Peyer's patch (tissue), 4 donors: ENCODE measurements at places on chromosomes 6 and 20. TPM values are rescaled to one million over a fixed set of nuclear protein-coding genes. Genes with fewer than 3 reads are reported as not detected.

- DNase-seq: peak; percentile 57
- peaks cover 17% of the 10 kb centered on the region for H3K4me1 ChIP-seq
- no peak overlapping the region for H3K4me3 ChIP-seq
- H3K36me3 ChIP-seq: peaks cover 15% of the 10 kb centered on the region
- no peaks in the 10 kb centered on the region for H3K27me3 ChIP-seq
- peak overlapping the region; percentile 45 for H3K27ac ChIP-seq
Observed at GRCh38 chr20:63698739-63699465, 2.5 kb downstream of the TNFRSF6B start.

GRCh38 chr6:150764334-150765066, 101.0 kb upstream of the MTHFD1L start:
- H3K4me1 ChIP-seq: no peaks in the 10 kb centered on the region
- H3K36me3 ChIP-seq: no peaks in the 10 kb centered on the region
- no peaks in the 10 kb centered on the region for H3K27me3 ChIP-seq
- H3K4me3 ChIP-seq: no peak overlapping the region
- no peak overlapping the region for H3K27ac ChIP-seq

- H3K27ac ChIP-seq: peak overlapping the region; percentile 87
- H3K4me1 ChIP-seq: peaks cover 3% of the 10 kb centered on the region
- no peaks in the 10 kb centered on the region for H3K27me3 ChIP-seq
- DNase-seq: no peak
- peaks cover 22% of the 10 kb centered on the region for H3K36me3 ChIP-seq
Observed at GRCh38 chr6:170584954-170585498, 589 bp upstream of the PDCD2 start.

GRCh38 chr6:169328112-169328801, 74.6 kb upstream of the THBS2 start:
- no peaks in the 10 kb centered on the region for H3K4me1 ChIP-seq
- H3K27me3 ChIP-seq: no peaks in the 10 kb centered on the region
- H3K4me3 ChIP-seq: no peak overlapping the region
- no peak for DNase-seq
- no peaks in the 10 kb centered on the region for H3K36me3 ChIP-seq
- no peak overlapping the region for H3K27ac ChIP-seq

DNA sequence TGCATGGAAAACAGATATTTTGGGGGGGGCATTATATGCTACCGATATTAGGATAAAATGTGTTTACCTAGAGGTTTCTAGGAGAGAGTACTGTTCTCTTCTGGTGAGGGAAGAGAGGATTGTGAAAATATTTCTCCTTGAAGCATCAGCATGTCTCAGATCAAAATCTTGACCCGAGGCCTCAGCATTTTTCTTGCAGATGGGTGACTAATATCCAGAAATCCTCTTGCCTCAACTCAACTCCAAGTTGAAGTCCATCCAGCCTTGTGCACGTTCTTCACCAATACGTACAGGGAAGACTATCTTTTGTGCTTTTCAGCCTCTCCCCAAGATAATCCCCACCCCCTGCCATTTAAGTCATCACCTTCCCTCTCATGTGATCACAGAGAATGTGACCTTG, 59.5 kb downstream of the PRND start:
- no peaks in the 10 kb centered on the region for H3K36me3 ChIP-seq
- H3K4me3 ChIP-seq: no peak overlapping the region
- no peak overlapping the region for H3K27ac ChIP-seq
- no peak for DNase-seq
- H3K4me1 ChIP-seq: no peaks in the 10 kb centered on the region

DNA sequence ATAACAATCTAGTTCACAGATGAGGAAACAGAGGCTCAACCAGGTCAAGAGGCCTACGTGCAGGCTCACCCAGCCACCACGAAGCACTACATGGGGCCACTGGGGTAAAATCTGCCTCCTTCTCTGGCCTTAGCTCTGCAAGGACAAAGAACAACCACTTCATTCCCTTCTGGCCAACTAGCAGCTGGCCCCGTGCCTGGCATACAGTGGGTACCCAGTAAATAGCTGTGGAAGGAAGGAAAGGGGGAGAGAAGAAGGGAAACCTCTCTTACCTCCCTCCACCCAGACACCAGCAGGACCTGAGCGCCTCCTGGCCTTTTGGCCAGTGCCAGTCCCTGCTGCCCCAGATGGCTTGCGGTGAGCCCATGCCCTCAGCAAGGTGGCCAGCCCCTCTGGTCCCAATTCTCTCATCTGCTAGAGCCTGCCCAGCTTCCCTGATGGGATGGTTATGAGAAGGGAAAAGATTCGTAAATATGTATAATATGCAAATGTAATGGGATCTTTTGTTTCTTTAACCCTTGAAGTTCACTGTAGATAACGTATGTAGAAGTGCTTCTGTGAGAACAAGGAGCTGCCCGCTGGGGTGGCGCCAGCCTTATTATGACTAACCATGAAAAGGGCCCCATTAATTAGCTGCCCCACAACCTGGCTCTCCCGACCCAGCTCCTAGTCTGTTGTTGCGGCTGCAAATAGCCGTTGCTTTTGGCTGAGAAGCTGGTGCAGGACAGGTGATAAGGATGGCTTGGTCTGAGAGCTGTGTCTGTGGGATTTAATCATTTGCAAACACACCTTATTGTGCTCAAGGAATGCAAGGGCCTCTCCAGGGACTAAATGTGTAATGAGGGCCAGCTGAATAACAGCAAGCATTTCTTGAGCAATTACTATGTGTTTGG, 62.0 kb downstream of the DLGAP4 start:
- no peak overlapping the region for H3K4me3 ChIP-seq
- H3K4me1 ChIP-seq: no peaks in the 10 kb centered on the region
- H3K27me3 ChIP-seq: no peaks in the 10 kb centered on the region
- no peak overlapping the region for H3K27ac ChIP-seq
- no peak for DNase-seq

Gene DEF6
- 85.8 TPM for total RNA-seq
